AG09309 (cell line): ENCODE measurements at places on chromosomes 11 and 22.
A peak's percentile ranks its signal among the peaks of the same experiment; 100 is the strongest.

DNA sequence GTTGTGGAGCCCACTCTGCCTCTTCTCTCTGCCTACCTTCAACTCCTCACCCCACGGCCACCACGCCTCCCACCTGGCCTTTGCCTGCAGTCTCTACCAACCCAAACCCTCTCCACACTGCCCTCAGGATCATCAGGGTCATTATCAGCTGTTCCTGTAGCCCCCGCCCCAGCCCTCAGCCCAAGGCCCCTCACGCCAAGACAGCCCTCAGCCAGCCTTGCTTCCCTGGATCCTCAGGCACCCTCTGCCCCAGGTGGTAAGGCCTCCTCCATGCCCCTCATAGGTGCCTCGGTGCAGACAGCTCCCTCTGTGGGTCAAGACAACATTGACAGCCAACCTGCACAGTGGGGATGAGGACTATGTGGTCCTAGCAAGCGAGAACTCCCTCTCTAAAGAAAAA, 1.7 kb downstream of the SBF1 start:
- DNase-seq = no peak

- no peak for DNase-seq
These were observed 116.8 kb downstream of the BUD13 start for GRCh38 chr11:116656011-116656410.

- DNase-seq = no peak
These were observed 555.9 kb downstream of the MIAT start for GRCh38 chr22:27213294-27213693.

DNA sequence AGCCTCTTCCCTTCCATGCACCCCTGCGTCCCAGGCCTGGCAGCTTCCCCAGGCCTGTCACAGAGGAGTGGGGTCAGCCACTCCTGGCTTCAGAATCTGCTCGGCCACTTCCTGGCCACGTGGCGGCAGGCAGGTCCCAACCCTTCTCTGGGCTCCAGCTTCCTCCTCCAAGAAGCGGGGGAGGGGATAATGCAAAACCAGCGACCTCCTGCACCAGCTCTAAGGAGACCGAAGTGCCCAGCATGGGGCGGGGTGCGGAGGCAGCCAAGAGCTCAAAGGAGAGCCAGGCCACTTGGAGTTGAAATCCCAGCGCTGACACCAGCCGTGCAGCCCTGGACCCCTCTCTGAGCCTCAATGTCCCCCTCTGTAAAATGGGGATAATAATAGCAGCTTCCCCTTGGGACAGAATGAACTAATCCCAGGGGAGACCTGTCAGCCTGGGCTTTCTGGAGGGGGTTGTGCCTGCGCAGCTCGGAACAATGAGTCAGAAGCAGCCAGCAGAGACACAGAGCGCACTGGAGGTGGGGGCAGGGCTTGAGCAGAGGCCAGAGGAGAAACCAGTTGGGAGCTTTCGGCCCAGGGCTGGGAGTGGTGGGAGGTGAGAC, 22.8 kb upstream of the PICK1 start:
- peak; percentile 55 for DNase-seq

DNA sequence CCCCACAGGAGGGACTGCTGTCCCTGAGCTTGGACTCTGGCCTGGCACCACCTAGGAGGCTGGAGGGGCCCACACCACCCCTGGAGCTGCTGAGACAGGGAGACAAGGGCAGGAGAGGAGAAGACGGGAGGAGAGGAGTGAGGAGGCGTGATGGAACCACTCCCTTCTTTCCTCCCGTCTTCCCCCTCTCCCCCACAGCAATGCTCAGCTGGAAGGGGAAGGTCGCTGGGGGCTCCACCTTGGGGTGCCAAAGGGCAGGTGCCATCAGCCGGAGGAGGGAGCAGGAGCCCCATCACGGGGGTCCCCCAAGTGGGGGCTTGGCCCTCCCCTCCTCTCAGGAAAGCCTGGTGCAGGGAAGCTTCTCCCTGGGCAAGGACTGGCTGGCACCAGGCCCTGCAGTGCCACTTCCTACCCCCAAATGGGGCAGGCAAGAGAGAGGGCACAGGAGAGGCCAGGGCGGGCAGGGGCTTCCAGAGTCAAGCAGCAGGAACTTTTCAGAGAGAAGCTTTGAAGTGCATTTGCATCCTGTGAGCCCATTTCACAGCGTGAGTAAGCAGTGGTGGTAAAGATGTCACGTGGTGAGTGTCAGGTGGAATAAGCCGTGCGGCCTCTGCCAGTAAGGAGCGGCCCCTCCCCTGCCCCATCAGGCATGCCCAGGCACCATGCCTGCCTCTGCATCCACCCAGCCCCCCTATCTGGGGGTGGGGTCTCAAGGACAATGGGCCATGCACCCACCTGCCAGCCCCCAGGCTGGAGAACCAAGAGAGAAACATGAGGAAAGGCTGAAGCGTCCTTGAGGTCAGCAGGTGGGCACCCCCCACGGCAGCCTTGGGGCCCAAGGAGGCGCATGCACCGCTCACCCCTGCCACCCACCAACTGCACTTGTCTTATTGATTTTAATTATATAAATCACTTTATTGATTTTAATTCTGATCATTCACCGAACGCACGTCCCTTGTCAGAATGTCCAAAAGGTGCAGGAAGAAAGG, 4.9 kb downstream of the IGF2 start:
- no peak for DNase-seq

DNA sequence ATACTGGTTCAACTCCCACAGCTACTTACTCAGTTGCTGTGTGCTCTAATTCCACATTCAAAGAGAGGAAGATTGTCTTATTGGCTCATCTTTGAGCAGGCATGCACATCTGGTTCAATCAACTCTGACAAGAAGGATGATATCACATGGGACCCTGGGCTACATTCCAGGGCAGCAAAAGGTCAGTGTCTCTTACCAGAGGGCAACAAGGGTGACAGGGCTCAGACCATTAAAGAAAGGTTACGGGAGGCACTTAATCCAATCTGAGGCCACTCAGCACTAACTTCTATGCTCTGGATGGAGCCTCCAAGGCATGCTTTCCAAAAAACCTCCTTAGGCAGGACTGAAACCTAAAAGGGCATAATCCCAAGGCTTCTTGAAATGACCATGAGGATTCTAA, 549.4 kb upstream of the API5 start:
- no peak for DNase-seq

- no peak for DNase-seq
These were observed 105.4 kb upstream of the TIMP3 start for GRCh38 chr22:32696089-32696488.

DNA sequence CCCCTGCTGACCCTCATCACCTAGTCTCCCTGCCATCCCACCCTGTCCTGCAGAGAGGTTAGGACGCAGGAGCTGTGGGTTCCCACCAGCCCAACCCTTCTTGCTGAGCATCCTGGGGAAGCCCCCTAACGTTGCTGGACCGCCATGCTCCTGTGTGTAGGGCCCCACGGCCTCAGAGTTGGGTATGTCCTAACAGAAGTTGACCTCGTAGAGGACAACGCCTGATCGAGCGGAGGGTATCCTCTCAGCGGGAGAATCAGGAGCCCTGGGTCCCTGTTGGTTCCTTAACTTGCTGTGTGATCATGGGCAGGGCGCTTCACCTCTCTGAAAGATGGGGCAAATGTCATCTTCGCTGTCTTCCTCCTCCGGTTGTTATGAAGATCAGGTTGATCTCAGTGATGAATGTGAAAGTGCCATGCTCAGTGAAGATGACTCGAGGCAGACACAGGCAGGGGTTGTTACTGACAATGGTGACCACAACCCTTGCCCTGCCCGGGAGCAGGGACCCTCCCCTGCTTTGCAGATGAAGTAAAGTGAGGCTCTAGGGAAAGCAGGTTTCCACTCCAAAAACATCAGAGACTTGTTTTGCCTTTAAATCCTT, 19.3 kb upstream of the CD5 start:
- DNase-seq = no peak

DNA sequence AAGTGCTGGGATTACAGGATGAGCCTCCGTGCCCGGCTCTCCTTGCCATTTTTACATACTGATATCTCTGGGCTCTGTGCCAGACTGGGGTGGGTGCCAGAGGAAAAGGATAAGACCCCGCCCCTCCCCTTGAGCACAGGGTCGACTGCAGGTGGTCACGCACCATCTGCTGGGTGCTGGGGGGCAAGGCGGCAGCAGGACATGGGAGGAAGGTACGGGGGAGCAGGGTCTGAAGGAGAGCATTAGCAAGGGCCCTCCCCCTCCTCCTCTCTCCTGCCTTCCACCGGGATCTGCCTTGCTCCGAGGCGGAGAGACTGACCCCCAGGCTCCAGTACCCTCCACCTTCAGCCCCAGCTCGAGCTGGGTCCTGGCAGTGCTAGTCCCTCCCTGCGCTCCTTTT, 9.7 kb upstream of the PGA3 start:
- DNase-seq = no peak

DNA sequence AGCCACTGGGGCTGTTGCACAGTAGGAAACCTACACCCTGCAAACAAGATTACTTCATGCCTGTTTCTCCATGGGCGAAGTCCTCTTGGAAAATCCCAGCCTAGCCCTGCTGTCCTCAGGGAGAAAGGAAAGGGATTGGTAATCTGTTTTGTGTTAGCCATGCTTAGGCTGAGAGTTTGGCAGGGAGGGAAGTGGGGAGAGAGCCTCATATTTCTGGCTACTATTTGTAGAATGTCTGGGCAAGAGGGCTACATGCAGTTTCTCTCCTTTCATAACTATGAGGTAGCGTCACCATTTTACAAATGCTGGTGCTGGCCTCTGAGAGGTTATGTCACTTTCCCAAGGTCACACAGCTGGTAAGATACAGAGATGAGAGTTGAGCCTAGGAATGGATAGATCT, 737 bp upstream of the MFRP start:
- no peak for DNase-seq

GRCh38 chr11:72721689-72722049, 30.5 kb downstream of the ARAP1 start:
- DNase-seq = no peak
